Testis (tissue), 5 donors: ENCODE measurements at places on chromosomes 11 and 22. TPM values are rescaled to one million over a fixed set of nuclear protein-coding genes. Genes with fewer than 3 reads are reported as not detected.

The CRYBB1 gene
- 0.80 TPM for polyA plus RNA-seq

The SCO2 gene
- 1.8 TPM for polyA plus RNA-seq

The PLAAT2 gene
- 0.66 TPM for polyA plus RNA-seq

GRCh38 chr11:64841592-64842365, 2.7 kb downstream of the CDC42BPG start:
- DNase-seq: no peak

DNA sequence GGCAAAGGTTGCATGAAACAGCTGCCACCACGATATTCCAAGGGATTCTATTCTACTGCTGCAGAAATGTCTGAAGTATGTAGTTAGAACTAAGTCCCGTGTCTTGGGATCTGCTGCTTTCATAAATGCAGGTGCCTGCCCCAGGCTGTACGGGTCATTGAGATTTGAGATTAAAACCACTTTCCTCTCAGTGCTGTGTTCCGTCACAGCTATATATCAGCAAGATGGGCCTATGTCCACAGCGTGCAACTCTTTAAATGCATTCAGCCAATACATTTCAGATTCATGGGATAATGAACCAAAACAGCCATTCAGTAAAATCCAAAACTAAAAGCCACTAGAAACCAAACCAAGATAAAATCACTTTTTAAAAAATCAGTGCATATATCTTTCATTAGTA, 107.3 kb upstream of the LUZP2 start:
- DNase-seq: no peak

The CYP2D6 gene
- polyA plus RNA-seq: 0.54 TPM

GRCh38 chr11:8221046-8221723, 42.5 kb downstream of the LMO1 start:
- DNase-seq: no peak
